ENCODE measurements at places on chromosomes 6 and 20.

- no peak for DNase-seq
Observed at GRCh38 chr20:37602634-37603033, 75.0 kb upstream of the BLCAP start.

DNA sequence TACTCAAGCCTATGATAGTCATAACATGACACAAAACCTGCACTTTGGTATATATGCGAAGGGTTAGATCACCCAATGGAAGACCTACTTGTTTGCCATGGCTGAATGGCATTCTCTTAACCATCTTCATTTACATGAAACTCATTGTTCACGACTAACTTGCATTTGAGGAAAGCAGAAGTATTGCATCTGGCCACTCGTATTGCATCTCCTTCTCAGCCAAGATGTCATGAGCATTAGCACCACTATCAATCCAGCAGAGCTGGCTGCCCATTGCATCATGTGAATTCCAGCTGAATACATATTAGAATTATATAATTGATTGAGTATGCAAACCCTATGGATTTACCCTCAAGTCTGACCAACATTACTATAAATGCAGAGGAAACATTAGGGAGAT, 390.2 kb downstream of the LAMA2 start:
- DNase-seq, result no peak

- no peak for DNase-seq
Observed at GRCh38 chr6:133369773-133370272, 128.7 kb downstream of the EYA4 start.

GRCh38 chr20:34938466-34939163, 17.0 kb downstream of the GSS start:
- no peak for DNase-seq

- peak; percentile 39 for DNase-seq
Observed at GRCh38 chr6:25485821-25486534, 166.0 kb upstream of the SCGN start.

- no peak for DNase-seq
Observed at GRCh38 chr20:37179683-37180524, 556 bp upstream of the MROH8 start.

- peak; percentile 30 for DNase-seq
Observed at GRCh38 chr6:87968435-87969278, 79.0 kb upstream of the SPACA1 start.

GRCh38 chr6:169604076-169604475, 97.8 kb downstream of the WDR27 start:
- no peak for DNase-seq

GRCh38 chr6:125013938-125014660, 51.9 kb downstream of the RNF217 start:
- DNase-seq, result no peak

GRCh38 chr20:20888936-20889335, 176.5 kb upstream of the RALGAPA2 start:
- DNase-seq, result no peak

DNA sequence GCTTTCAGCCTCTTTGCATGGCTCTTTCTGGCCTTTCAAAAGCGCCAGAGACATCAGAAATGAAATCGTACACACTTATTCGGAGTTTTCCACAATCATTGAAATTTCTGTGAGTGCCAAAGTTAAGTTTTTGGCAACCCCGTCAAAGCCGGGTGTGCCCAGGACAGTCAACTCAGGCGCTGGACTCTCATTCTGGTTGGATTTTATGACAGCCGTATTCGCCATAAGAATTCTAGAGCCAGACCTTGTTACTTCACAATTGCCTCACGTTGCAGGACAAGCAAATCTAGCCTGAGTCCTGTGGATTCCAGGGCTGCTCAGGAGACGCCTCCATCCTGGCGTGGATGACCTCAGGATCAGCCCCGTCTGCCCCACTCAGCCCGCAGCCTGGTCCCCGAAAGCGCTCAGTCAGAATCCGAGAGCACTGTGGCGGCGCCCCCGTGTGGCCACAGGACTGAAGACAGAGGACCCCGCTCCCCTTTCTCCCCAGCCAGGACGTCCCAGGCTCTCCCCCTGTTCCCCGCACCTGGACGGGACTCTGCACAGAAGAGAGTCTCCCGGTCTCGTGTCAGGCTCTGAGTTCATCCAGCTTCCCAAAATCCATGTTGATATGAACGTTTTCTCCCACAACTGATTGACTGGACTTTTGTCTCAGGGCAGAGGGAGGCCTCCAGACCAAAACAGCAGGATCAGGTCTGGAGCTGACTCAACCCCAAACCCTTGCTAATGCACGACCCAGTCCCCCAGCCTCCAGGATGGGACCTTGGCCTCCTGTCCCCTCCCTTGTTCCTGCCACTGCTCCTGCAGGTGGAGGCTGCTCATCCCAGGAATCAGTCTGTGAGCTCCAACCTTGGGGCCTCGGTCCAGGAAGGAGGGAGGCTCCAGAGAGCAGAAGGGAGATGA, 38.2 kb downstream of the MICA start:
- peak; percentile 75 for DNase-seq

- DNase-seq, result no peak
Observed at GRCh38 chr6:26329763-26330511, 35.1 kb upstream of the BTN3A2 start.

DNA sequence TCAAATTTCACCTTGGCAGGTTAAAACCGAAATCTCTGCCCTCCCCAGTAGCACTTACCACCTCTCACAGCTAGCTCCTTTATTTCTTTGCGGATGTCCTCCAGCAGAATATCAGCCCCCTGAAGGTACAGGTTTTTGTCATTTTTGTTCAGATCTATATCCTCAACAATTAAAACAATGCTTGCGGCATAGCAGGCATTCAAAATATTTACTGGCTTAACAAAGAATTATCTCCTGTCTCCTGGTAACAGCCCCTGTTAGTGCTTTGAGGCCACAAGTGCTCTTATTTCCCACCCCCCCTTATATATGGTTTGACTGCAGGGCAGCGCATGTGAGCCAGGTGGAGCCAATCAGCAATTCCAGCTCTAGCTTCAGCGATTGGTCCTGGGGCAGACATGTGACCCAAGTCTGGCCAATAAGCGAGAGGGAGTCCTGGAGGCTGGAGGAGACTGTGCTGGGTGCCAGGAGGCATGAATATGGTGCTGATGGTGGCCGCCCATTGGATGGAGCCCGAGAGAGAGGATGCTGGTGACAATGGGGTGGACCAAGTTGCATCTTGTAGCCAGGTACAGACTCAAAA, 21.0 kb downstream of the SULF2 start:
- DNase-seq, result peak; percentile 46

DNA sequence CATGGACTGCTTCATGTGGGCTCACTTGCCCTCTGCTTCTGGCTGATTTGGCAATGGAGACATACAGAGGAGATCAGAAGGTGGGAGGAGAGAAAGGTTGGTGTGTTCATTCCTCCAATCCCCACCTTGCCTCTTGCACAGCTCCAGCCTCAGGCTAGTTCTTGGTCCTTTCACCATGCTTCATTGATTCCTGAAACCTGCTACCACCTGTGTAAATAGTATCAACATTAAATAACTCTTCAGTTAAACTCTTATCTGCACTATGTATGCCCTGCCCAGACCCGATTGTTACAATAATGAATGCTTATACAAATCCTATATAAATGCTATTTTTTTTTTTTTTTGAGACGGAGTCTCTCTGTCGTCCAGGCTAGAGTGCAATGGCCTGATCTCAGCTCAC, 174.5 kb downstream of the CD83 start:
- DNase-seq, result no peak

DNA sequence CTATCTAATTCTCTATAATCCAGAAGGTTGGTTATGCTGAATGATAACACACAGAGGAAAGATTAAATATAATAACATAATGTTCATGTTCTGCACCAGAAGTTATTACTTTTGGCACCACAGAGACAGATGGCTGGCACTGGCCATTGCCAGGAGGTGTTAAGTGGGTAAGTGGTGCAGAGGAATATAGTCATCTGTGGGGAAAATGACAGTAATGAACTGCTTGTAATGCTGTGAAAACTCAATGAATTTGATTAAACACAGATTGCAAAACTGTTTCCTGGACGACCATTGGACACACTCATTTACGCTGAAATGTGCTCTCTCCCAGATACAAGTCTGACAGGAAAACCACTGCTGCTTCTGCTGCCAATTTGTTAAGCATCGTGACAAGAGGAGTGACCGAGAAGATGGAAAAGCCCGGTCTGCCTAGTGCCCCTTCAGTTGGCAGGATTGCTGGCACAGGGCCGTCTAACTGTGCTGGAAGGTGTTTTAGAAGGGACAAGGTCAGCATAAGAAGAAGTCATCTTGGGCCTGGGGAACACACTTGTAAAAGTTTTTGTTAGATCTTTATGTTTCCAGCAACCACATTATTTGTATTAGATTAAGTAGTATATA, 567.4 kb downstream of the CBLN4 start:
- peak; percentile 41 for DNase-seq

- no peak for DNase-seq
Observed at GRCh38 chr6:82521369-82521768, 157.8 kb downstream of the TPBG start.

DNA sequence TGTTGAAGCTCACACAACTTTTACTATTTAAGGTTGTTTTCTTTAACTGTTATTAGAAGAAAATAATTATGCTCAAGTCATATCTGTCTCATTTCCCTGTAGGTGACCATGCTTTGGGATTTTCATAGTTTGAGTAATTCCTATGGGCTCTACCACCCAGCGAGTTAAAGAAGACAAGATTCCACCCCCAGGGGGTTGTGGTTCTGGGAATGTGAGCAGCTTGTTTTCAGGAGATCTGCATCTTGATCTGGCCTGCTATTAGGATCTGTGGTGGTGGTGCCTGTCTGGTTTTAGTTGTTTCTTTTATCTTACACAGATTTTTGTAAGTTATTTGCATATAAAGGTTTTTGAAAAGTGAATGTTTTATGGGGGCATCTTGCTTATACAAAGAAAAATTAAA, 20.2 kb upstream of the REV3L start:
- peak; percentile 59 for DNase-seq

GRCh38 chr20:59623583-59623982, 19.2 kb downstream of the PHACTR3 start:
- no peak for DNase-seq

- no peak for DNase-seq
Observed at GRCh38 chr20:44833437-44833836, 23.1 kb upstream of the RIMS4 start.

DNA sequence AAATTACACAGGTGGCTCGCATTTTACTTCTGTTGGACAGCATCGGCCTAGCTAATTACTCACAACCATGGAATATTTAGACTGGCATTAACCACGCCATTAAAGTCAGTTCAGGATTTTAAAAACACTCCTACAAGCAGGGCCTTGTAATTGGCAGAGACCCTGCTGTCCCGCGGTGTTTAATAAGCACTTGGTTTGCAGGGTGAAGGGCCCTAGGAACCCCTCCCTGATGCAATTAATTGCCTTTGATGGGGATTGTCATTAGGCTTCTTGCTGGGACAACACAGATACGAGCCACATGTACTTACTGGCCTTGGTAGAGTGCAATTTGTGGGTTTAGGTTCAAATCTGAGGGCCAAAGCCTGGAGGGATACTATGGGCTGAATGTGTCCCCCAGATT, 7.8 kb upstream of the VSTM2L start:
- no peak for DNase-seq

DNA sequence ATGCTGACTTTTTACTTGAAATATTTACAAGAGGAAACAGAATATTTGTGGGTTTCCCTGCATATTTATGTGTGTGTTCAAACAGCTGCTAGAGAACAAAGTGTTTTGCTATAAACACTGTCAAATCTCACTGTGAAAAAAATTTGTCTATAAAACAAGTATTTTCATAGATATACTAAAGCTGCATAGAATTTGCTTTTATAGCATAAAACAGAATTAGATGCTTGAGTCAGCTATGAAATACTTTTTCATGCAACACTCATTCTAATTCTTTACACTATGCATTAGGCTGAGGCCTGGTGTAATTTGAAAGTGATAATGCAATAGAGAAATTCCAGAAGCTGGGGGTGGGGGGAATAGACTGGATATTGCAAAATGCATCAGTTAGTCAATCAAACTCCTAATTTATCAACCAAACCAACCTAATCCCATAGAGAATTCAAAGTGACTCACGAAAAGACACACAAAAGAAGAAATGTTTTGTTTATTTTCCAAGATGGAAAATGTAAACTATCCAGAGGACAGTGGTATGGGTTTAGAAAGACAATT, 148.2 kb downstream of the LAMA2 start:
- no peak for DNase-seq

- no peak for DNase-seq
Observed at GRCh38 chr6:164005004-164005711, 590.6 kb downstream of the QKI start.

DNA sequence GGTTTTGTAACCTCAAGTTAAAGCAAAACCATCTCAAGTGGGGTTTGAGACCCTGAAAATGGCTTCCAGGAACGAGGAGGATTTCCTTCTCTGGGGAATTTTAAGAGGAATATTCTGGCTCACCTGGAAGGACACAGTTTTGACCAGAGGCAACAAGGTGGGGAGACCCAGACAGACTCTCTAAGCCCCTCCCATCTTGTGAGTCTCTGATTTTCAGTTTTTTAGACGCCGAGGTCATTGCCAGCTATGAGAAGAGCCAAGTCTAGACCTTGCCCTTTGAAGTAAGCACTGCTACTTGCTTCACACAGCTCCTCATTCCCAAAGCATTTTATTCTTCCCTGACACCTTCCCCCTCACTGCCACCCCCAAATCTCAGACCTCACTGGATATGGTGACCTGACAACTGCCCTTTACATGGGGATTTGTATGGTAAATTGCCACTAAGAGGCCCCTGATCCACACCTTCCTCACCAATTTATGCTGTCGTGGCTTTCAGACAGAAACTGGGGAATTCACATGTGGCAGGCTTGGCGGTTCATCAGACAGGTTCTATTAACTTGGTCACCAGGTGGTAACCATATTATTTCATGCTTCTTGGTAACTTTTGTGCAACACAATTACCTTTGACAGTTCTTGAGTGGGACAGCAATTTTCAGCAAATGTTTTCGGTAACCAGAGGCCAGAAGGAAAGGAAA, 116.2 kb downstream of the ISM1 start:
- DNase-seq, result no peak

- DNase-seq, result no peak
Observed at GRCh38 chr20:50506270-50506579, 4.0 kb upstream of the PTPN1 start.

- DNase-seq, result no peak
Observed at GRCh38 chr6:38566295-38567030, 73.3 kb downstream of the BTBD9 start.

GRCh38 chr6:154624038-154624599, 109.1 kb upstream of the SCAF8 start:
- no peak for DNase-seq
